HFFc6 (cell line): ENCODE measurements at places on chromosomes 5 and 9. TPM values are rescaled to one million over a fixed set of nuclear protein-coding genes. Genes with fewer than 3 reads are reported as not detected.
A peak's percentile ranks its signal among the peaks of the same experiment; 100 is the strongest.

- peaks cover 97% of the 10 kb centered on the region for H3K4me1 ChIP-seq
- peak overlapping the region; percentile 91 for H3K27ac ChIP-seq
- peak; percentile 90 for DNase-seq
- H3K36me3 ChIP-seq: peaks cover 40% of the 10 kb centered on the region
- peak overlapping the region; percentile 70 for H3K4me3 ChIP-seq
- peaks cover 4% of the 10 kb centered on the region; the same call in 1 of the 2 replicates for H3K27me3 ChIP-seq
Measured at GRCh38 chr5:135392256-135392655, 6.8 kb downstream of the MACROH2A1 start.

GRCh38 chr9:128001779-128002298 is 21.1 kb upstream of the EEIG1 start:
- H3K4me3 ChIP-seq: peak overlapping the region; percentile 70
- peak; percentile 92 for DNase-seq
- H3K4me1 ChIP-seq: peaks cover 35% of the 10 kb centered on the region
- peak overlapping the region; percentile 99 for H3K27ac ChIP-seq

- H3K36me3 ChIP-seq: no peaks in the 10 kb centered on the region
- H3K27me3 ChIP-seq: peaks cover 1% of the 10 kb centered on the region; the same call in 1 of the 2 replicates
- H3K27ac ChIP-seq: peak overlapping the region; percentile 75
- peak overlapping the region; percentile 43; the same call in 1 of the 2 replicates for H3K4me3 ChIP-seq
- DNase-seq: peak; percentile 28
- peaks cover 57% of the 10 kb centered on the region for H3K4me1 ChIP-seq
Measured at GRCh38 chr5:179278119-179278518, 67.1 kb downstream of the ADAMTS2 start.

DNA sequence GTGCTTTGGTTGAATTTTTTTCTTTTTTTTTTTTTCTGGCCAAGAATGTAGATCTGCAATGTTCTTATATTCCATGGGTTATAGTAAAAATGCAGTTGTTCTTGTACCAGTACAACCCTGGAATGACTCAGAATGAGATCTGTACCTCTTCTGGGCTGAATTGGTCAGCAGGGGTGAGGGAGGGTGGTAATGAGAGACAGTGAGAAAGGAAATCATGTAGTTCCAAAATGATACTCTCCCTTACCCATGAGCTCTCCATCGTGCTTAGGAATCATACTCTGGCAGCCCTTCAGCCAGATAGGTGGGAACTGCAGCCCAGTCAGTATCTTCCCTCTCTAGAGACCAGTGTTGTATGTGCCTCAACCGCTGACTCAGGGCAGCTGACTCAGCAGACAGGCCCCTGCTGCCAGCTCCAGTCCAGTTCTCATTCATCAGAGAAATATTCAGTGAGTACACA is 2.1 kb upstream of the GLIS3 start:
- H3K4me1 ChIP-seq: peaks cover 58% of the 10 kb centered on the region
- H3K4me3 ChIP-seq: peak overlapping the region; percentile 79
- H3K27ac ChIP-seq: peak overlapping the region; percentile 75
- peaks cover 4% of the 10 kb centered on the region; the same call in 1 of the 2 replicates for H3K36me3 ChIP-seq
- DNase-seq: peak; percentile 94

- H3K27me3 ChIP-seq: peaks cover 5% of the 10 kb centered on the region; the same call in 1 of the 2 replicates
- peak within 1 kb of the TSS; percentile 93 for H3K27ac ChIP-seq
- peaks cover 6% of the 10 kb centered on the region; the same call in 1 of the 2 replicates for H3K36me3 ChIP-seq
- peak; percentile 99 for DNase-seq
Measured at GRCh38 chr9:35812025-35812602, at the start of gene SPAG8. SPAG8 (minus strand) TSS chr9:35812262; CDS start chr9:35812147, 115 bp downstream.

The OBP2B gene
- not detected in 3 replicates for total RNA-seq

The GLRA1 gene
- total RNA-seq: not detected in 3 replicates

- H3K27ac ChIP-seq: no peak overlapping the region
- H3K36me3 ChIP-seq: no peaks in the 10 kb centered on the region
- H3K4me3 ChIP-seq: no peak overlapping the region
- peaks cover 2% of the 10 kb centered on the region for H3K27me3 ChIP-seq
- DNase-seq: peak; percentile 44
Measured at GRCh38 chr5:41598011-41598410, 87.6 kb upstream of the PLCXD3 start.

The PCDHB4 gene
- 0.21 to 0.50 TPM in 2 of 3 replicates, not detected in the other for total RNA-seq

- peak overlapping the region; percentile 6; the same call in 1 of the 2 replicates for H3K4me3 ChIP-seq
- H3K4me1 ChIP-seq: peaks cover 34% of the 10 kb centered on the region
- DNase-seq: no peak
- peak overlapping the region; percentile 17 for H3K27ac ChIP-seq
- H3K36me3 ChIP-seq: no peaks in the 10 kb centered on the region
Measured at GRCh38 chr5:168093200-168093910, 198.1 kb upstream of the WWC1 start.

The FBXW11 gene
- total RNA-seq: 54.5 and 62.5 TPM in 2 replicates

DNA sequence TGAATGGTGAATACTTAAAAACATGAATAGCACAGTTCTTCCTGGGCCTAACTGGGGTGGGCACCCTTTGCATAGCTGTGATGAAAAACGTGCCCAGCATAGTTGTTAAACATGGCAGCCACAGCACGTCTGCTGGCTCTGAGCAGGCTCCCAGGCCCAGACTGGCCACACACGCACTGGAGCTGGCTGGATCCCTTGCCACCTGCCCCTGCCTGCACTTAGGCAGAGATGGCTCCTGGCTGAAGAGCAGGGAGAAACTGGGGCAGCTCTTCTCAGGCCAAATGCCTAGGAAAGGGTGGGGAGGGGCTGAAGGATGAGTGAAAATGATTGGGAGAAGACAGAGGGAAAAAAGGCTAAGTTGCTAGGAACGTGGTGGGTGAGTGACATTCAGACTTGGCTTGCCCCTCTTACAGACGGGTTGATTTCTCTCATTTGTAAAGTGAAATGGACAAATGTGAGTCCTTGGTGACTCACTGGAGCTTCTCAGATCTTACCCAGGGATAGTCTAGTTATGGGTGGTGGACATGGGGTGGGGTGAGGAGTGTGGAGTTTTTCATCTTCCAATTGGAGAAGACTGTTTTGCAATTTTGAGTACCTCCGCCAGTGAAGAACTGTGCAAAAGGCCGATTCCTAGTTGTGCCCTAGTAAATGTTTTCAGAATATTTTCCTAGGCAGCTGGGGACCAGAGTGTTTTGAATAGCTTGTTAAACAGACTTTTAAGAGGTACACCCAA is 42.4 kb downstream of the TRIO start:
- peaks cover 40% of the 10 kb centered on the region for H3K36me3 ChIP-seq
- DNase-seq: peak; percentile 80
- peak overlapping the region; percentile 73 for H3K4me3 ChIP-seq
- peaks cover 97% of the 10 kb centered on the region for H3K4me1 ChIP-seq
- H3K27ac ChIP-seq: peak overlapping the region; percentile 91

The PRKAA1 gene
- 82.3 to 93.6 TPM (median 92.5 TPM) in 3 replicates for total RNA-seq

DNA sequence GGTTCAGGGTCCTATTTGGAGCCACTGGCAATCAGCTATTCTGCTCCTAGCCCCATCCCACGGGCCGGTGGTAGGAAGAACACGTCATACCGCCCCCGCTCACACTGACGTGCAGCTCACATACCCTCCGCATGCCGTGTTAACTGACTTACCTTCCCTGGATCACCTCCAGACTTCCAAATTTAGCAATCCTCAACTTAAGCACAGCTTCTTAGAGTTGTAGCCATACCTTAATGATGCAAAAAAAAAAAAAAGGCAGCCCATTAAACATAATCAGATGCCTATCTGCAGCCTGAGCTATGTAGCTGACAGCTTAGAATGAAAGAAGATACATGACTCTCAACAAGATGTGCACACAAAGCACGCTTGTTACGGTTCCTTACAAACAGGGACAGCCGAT is 93.0 kb downstream of the IRX2 start:
- no peaks in the 10 kb centered on the region; the same call in 1 of the 2 replicates for H3K27me3 ChIP-seq
- H3K4me3 ChIP-seq: no peak overlapping the region
- no peaks in the 10 kb centered on the region for H3K36me3 ChIP-seq
- no peaks in the 10 kb centered on the region for H3K4me1 ChIP-seq
- no peak for DNase-seq
- no peak overlapping the region for H3K27ac ChIP-seq

GRCh38 chr5:165321912-165322311 is 1816.5 kb downstream of the MAT2B start:
- H3K27me3 ChIP-seq: no peaks in the 10 kb centered on the region; the same call in none of the 2 replicates
- no peak overlapping the region for H3K27ac ChIP-seq
- H3K4me3 ChIP-seq: no peak overlapping the region
- peak; percentile 3 for DNase-seq
- no peaks in the 10 kb centered on the region for H3K4me1 ChIP-seq

GRCh38 chr5:173383711-173384110 is 55.5 kb upstream of the STC2 start:
- no peak overlapping the region for H3K4me3 ChIP-seq
- H3K4me1 ChIP-seq: no peaks in the 10 kb centered on the region
- DNase-seq: no peak
- no peaks in the 10 kb centered on the region for H3K36me3 ChIP-seq
- H3K27ac ChIP-seq: no peak overlapping the region
